ENCODE measurements at places on chromosomes 5 and 9.

- DNase-seq: no peak
These were observed 65.0 kb downstream of the UGCG start for GRCh38 chr9:111961575-111961974.

GRCh38 chr5:123438244-123438643 lies 15.0 kb upstream of the CEP120 start:
- no peak for DNase-seq

GRCh38 chr5:80284720-80285119 lies 28.9 kb upstream of the SERINC5 start:
- DNase-seq: peak; percentile 12

DNA sequence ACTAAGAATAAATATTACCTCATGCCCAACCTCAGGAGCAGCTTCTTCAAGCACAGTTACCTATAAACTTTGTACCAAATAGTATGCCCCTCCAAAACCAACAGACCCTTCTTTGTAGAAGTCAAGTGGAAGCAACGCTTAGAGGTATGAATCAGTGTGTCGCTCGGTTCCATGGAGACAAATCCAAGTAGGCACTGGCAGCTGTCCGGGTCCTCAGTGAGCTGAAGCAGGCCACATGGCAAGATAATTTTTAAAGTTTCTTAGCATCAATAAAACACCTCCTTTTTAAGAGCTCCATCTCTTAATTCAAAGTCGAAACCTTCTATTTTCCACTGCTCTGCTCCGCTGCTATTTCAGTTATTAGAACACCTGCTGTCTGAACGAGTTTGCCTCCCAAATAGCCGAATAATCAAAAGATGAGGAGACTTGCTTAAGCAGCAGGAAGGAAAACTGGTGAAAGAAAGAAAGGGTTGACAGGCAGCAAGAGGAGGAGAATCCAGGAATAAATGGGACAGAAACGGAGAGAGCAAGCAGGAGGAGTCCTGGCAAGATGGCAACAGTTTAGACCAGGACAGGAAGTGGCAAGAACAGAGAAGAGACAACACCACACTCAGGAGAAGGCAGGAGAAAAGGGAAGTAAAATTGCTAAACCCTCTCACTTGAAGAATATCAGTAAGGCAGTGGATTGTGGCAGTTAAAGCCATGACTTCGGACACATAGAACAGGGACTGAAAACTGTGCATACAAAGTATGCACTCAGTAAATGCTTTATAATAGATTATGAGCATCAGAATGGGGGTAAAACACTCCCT lies 65.0 kb downstream of the PPP2R2B start:
- no peak for DNase-seq

GRCh38 chr5:83488271-83488670 lies 16.7 kb downstream of the VCAN start:
- no peak for DNase-seq

DNA sequence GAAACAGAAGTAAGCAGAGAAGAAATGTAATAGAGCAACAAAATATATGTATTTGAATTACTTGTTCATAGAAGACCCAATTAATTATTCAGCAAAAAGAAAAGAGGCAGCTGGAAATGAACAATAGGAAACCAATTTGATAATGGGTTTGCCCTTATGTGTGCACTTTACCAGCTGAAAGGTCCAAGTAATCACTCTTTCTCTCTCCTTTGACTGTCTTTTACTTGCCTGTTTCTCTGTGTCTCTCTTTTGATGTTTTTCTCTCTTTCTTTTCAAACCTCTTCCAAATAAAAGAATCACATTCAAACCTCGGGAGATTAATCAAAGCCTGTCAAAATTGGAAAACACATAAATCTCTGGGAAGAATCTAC lies 51.5 kb downstream of the CTNND2 start:
- DNase-seq: no peak

DNA sequence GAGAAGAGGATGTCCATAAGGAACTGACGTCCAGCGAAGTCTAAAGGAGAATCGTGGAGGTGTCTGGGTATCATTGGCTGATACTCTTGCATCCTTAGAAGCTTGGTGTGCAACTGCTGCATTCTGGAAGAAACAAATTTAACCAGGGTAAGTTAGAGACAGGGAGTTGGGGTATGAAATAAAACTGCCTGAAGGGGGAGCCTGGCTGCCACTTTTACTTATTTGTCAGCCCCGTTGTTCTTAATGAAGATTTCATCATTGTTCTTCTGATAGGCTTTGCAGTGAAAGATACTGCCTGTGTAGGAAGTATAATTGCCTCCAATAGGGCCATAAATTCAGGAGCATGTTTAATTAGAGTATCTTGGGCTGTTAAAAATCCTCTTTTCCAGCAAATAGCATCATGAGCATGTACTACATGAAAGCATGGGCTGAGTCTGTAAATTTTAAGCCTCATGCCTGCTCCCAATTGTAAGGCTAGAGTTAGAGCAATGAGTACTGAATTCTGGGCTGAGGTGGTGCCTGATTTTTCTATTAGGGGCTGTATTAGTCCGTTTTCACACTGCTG lies 1264.5 kb upstream of the ACO1 start:
- DNase-seq: no peak

DNA sequence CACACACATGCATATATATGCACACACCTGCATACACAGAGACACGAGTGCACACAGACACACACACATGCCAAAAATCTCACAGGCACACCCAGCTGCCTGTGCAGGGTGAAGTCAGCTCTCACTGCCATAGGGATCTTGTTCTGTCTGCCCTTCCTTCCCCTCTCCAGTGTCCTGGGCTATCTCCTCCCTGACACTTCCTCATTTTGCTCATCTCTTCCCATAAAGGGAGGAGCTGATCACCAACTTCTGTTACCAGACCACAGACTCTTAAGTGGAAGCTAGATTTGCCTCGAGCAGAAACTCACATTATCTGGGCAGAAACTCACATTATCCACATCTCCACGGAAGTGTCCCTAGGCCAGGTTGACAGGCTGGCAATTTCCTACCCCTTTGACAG lies 28.7 kb downstream of the LCP2 start:
- no peak for DNase-seq

DNA sequence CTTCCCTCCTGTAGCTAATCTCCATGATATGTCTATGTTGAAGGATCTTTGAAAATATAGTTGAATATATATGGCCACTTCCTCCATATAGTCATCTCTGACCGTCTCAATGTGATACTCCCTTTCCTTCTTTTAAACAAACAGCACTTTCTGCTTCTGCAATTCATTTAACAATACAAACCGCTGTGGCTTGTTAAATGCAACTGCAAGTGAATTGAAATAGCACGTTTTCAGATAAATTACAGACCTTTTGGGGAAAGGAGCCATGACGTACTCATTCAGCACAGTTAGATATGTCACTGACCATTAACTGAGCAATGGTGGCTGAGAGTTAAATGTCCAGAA lies 82.5 kb downstream of the FBXO38 start:
- DNase-seq: no peak

DNA sequence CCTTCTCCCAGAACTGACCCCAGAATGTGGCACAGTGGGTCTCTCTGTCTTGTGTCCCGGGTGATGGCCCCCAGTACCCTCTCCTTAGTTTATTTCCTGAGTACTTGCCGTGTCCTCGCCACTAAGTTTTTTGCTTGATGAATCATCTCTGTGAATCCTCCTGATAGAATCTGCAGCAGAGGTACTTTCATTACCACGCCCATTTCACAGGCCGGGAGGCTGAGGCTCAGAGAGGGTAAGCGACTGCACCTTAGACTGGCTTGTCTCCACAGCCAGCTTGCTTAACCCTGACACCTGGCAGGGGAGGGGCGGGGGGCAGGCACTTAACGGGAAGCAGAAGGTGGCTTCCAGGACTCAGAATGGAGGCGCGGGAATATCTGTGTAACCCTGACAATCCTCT lies 7.9 kb upstream of the IER5L start:
- no peak for DNase-seq

GRCh38 chr5:73137563-73138530 lies 17.5 kb downstream of the TMEM171 start:
- no peak for DNase-seq

DNA sequence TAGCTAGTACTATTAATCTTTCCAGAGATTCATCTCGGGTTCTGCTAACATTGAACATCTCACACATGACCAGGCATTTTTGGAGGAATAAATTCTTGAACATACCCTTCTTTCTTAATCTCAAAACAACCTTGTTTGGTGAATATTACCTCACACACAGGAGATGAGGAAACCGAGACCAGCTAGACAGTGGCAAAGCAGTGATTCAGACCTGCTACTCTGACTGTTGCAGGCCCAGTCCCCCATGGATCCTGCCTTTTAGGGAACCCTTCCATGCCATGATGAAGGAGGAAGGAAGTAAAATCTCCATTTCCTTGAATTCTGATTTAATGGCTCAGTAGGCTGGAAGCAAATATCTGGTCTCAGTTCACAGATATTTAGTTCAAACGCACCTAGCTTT lies 2.6 kb downstream of the PCSK5 start:
- DNase-seq: no peak

- no peak for DNase-seq
These were observed 361.2 kb downstream of the PIK3R1 start for GRCh38 chr5:68576805-68577204.

DNA sequence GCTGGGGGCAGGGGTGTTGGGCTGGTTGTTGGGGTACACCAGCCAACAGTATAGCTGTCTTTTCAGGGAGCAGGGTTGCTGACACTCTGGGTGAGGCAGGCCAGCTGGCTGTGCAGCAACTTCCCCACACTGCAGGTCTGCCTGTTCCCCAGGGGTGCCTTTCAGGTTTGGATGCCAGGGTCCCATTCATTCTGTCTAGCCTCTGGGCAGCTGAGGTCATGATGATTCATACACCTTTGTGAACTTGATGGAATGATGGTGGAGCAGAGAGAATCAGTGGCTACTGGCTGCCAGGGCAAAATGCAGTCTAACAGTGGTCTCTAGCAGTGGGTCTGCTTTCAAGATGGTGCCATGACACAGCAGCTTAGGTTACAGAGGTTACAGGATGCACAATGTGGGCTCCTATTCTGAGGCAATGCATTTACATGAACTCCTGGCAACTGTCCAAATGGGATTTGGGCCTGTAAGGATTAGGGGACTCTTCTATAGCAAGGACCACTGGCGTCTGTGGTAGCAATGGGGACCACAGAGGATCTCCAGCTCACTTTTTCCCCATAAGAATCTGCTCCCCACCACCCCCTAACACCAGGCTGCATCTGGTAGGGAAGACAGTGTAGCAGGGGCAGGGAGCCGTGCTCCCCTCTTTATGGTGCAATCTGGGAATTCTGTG lies 103.7 kb downstream of the FEM1C start:
- DNase-seq: no peak

- no peak for DNase-seq
These were observed 41.3 kb downstream of the MACROH2A1 start for GRCh38 chr5:135357685-135358084.

DNA sequence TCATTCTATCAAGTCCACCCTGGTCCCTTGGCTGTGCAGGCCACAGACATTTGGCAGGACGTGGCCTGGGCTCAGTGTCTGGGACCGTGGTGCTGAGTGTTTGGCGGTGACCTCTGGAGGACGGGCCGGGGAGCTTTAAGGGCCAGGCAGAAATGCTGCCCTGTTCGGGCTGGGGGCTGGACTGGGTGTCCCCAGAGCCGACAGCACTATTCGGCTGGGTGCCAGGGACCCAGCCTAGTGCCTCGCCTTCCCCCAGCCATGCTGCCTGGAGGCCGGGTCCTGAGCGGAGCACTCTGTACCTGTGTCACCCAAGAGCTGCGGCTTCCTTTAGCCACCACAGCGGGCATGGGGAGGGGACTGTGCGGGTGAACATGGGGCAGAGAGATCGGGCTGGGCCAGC lies 40.4 kb downstream of the COL5A1 start:
- DNase-seq: peak; percentile 87

DNA sequence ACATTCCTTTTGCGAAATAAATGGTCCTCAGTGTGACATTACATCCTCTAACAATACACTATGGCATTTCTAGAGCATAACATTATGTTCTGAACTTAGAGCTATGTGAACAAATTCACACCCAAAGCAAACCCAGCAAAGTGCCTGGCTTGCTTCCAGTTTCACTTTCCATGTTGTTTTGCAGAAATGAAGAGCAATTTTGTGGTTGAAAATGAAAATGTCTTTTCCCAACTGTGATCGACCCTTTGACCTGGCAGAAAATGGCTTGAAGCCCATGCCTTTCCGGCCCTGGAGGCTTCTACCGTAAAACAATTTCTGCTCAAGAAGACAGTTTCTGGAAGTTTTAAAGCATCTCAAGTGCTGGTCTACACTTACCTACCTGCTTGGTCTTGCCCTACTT lies 344.7 kb upstream of the RGMB start:
- no peak for DNase-seq

DNA sequence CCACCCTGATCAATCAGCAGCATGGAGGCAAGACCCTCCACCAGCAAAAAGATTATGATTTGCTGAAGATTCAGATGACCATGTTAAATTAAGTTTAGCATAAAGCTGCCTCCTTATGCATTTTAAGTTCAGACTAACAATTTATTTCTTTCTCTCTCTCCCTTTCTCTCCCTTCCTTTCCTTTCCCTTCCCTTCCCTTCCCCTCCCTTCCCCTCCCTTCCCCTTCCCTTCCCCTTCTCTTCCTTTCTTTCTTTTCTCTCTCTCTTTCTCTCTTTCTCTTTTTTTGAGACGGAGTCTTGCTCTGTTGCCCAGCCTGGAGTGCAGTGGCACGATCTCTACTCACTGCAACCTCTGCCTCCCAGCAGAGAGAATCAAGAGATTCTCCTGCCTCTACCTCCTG lies 1.4 kb upstream of the MELK start:
- no peak for DNase-seq

DNA sequence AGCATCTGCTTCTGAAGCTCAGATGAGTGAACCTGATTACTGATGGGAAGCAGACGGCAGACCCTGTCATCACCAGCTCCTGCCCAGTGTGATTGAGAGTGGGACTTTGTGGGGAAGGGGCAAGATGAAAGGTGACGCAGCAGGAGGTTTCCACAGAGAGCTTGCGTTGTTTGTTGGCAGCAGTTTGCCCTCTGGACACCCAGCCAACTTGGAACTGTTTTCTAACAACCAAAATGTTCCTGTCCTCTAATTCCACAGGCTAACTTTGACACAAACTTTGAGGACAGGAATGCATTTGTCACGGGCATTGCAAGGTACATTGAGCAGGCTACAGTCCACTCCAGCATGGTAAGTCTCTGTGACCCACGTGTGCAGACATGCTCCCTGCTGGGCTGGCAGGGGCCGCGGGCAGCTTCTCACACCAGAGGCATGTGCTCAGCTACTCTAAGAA lies 20.9 kb downstream of the CYFIP2 start:
- DNase-seq: no peak

DNA sequence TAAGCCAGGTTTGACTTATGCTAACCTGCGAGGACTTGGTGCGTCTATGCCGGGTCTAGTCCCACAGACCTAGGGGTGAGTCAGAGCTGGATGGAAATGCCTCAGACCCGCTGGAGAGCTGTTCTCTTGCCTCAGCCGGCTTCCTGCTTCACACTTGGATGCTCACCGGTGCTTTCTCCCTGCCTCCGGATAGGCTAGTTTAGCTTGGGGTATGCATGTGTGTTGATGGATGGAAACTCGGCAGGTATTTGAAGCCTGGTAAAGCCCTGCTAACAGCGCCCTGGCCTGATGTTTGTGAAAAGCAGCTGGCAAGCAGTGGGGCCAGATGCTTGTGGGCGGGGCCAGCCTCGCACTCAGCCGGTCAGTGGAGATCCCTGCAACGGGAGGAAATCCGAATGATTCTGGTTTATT lies 29.3 kb downstream of the PRRC2B start:
- peak; percentile 62 for DNase-seq

- no peak for DNase-seq
These were observed 594.9 kb downstream of the CCDC171 start for GRCh38 chr9:16147726-16148125.
